ENCODE measurements at places on chromosomes 3 and 15. TPM values are rescaled to one million over a fixed set of nuclear protein-coding genes. Genes with fewer than 3 reads are reported as not detected.

Gene ATP8B4
- total RNA-seq: 1.00 TPM

Gene PPP2R3A
- 12.0 TPM for total RNA-seq

Gene FRMD5
- total RNA-seq: 2.7 TPM

Gene PTH1R
- total RNA-seq: not detected

Gene CD200
- total RNA-seq: under 0.01 TPM

Gene EDEM1
- 69.8 TPM for total RNA-seq

Gene AGBL1
- total RNA-seq: not detected

Gene OCA2
- 2.5 TPM for total RNA-seq

Gene RGMA
- 3.1 TPM for total RNA-seq

Gene AADAC
- total RNA-seq: not detected

Gene GOLGA8S
- total RNA-seq: not detected

Gene SERPINI1
- total RNA-seq: 2.7 TPM

Gene TMEM45A
- 8.5 TPM for total RNA-seq

Gene ACOX2
- total RNA-seq: 0.21 TPM

Gene IGF2BP2
- total RNA-seq: 67.6 TPM

Gene PLD1
- 13.3 TPM for total RNA-seq

Gene AHSG
- total RNA-seq: not detected

Gene GABRR3
- total RNA-seq: not detected

Gene SAMMSON
- not detected for total RNA-seq

Gene SI
- total RNA-seq: not detected

Gene TM4SF1
- 121 TPM for total RNA-seq

Gene IFT122
- 10.5 TPM for total RNA-seq

Gene KY
- not detected for total RNA-seq

Gene THSD4
- total RNA-seq: 49.5 TPM

Gene ULK3
- 21.8 TPM for total RNA-seq

Gene CNTN3
- 0.68 TPM for total RNA-seq

Gene NCEH1
- 10.3 TPM for total RNA-seq

Gene NTRK3
- total RNA-seq: not detected

Gene GOLGA6C
- not detected for total RNA-seq

Gene RTP1
- not detected for total RNA-seq

Gene LRRC31
- total RNA-seq: not detected
